Tongue (tissue), 3 donors: ENCODE measurements at places on chromosomes 13 and 19. TPM values are rescaled to one million over a fixed set of nuclear protein-coding genes. Genes with fewer than 3 reads are reported as not detected.

Gene KLK15
- total RNA-seq = not detected

Gene ARHGEF7
- total RNA-seq = 181 TPM

Gene WDR62
- 4.3 TPM for total RNA-seq

Gene SLITRK6
- 10.5 TPM for total RNA-seq

Gene MRPS12
- total RNA-seq = 18.1 TPM

Gene TRAPPC5
- 26.7 TPM for total RNA-seq
